ENCODE measurements at places on chromosomes 12 and 14.

GRCh38 chr14:53209370-53209769 lies 56.2 kb upstream of the DDHD1 start:
- no peak for DNase-seq

DNA sequence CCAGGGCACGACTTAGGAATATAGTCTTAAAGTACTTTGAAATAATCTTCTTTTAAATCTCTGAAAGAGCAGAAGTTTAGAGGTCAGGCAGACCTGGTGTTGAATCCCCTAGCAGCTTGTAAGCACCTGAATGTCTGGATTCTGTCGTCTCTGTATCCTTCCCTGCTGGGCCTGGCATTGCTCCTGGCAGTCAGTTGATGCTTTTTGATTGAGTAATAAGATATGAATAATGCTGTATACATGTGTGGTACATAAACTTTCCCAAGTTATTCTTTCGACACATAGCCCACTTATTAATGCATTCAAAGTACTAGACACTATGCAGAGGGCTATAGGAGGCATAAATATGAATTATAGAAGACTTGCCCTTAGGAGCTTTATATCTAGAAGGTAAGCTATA lies 31.4 kb downstream of the EVL start:
- no peak for DNase-seq

DNA sequence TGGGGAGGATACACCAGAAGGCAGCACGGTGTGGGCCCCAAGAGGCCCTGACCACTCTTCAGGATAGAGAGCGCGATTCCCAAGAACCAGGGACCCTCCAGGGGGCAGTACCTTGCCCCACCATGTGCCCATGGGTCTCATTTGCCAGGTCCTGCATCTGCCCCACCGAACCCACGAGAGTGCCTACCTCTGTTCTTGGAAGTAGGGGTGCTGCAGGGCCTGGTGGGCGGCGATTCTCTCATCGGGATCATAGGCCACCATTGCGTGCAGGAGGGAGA lies 72.7 kb downstream of the MOK start:
- no peak for DNase-seq

DNA sequence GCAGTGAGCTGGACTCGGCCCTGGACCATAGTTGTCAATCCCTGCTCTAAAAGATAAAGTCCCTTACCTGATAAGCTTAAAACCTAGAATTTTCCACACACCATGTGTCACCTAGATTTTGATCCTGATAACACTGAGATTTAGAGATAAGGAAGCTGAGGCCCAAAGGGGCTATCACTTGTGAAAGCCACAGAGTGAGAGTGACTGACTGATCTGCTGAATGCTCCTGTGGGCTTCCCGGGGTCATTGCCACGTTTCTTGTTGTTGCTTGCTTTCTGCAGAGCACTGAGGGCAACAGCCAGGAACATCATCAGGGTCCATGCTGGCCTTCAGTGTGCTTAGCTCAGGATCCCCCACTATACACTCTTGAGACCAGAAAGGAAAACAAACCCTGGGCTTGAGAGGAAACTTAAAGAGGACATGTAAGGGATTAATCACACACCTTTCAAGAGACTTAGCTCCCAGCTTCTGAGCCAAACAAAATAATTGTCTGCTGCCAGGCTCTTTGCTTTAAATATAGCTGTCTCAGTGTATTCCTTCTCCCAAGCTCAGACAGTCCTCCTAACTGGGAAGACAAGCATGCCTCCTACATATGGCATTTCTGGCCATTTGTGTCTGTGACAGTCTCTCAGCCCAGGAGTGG lies 82.6 kb upstream of the ARHGAP5 start:
- DNase-seq: no peak

- no peak for DNase-seq
Observed at GRCh38 chr14:49593016-49593415, 5.7 kb upstream of the LRR1 start.

DNA sequence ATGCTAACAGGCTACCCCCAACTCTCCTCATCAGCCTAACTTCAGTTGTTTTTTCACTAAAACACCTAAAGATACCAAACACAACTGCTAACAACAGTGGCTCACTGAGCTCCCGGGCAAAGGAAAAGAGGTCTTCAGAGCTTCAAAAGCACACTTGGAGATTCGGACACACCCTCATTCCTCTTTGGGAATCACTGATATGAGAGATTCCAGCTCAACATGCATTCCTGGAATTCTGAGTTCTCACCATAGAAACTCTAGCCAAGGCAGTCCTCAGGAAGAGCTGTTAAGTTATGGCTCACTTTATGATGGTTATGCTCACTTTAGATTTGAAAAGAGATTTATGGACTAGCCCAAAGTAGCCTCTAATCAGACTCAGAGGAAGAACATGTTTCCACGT lies 40.1 kb downstream of the STXBP6 start:
- no peak for DNase-seq

- no peak for DNase-seq
Observed at GRCh38 chr12:98653866-98654493, 8.9 kb downstream of the APAF1 start.

DNA sequence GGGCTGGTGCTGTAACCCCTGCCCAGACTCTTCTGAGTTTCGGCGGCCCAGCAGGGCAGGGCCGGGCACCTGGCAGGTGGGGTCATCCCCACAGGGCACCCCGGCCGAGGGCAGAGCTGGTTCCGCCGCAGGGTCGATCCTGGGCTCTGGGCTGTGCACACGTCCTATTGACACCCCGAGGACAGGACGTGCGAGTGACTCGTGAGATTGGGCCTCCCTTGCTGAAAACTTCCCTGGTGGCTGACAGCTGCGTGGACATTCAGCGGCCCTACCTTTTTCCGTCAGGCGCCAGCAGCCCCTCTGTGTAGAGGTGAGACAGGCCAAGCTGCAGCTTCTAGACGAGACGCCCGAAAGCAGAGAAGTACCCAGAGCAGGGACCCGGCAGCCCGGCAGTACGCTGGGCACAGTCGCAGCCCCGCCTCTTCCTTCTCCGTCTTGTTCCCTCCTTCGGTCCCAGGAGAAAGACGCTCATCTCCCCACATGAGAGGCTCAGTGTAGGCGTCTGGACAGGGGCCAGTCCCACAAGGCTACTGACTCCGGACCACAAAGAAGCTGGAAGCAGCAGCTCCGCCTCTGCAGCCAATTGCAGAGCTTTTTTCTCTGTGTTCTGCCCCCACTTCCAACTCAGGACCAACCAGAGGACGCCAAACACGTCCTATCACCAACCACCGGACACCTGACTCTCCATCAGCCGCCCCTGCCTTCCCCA lies at the start of gene LRCOL1:
LRCOL1 (minus strand) TSS at position 532 of the 709 bp plus-strand sequence. CDS start 4,331 bp downstream, outside the sequence.
- DNase-seq: no peak

- no peak for DNase-seq
Observed at GRCh38 chr14:56816574-56817391, 6.5 kb upstream of the OTX2 start.

- no peak for DNase-seq
Observed at GRCh38 chr14:22991852-22992251, 9.5 kb upstream of the AJUBA start.

- DNase-seq: no peak
Observed at GRCh38 chr14:94660306-94660946, 48.2 kb downstream of the SERPINA3 start.

GRCh38 chr12:106647793-106648514 lies 65.2 kb downstream of the RFX4 start:
- no peak for DNase-seq

DNA sequence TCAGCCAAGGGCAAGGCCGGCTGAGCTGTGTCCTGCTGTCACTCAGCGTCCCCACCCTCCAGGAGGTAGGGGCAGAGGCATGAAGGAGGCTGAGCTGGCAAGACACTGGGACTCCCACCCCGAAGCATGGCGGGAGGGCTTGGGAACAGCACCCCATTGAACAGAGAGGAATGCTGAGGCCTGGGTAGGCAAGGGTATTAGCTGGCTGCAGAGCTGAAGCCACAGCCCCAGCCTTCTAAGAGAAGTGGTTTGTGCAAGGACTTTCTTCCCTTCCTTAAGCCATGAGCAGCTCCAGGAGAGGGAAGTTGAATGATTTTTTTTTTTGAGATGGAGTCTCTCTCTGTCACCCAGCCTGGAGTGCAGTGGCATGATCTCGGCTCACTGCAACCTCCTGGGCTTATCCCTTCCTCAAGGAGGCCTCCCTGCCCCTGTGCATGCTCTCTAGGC lies 6.6 kb upstream of the CFAP73 start:
- DNase-seq: no peak

DNA sequence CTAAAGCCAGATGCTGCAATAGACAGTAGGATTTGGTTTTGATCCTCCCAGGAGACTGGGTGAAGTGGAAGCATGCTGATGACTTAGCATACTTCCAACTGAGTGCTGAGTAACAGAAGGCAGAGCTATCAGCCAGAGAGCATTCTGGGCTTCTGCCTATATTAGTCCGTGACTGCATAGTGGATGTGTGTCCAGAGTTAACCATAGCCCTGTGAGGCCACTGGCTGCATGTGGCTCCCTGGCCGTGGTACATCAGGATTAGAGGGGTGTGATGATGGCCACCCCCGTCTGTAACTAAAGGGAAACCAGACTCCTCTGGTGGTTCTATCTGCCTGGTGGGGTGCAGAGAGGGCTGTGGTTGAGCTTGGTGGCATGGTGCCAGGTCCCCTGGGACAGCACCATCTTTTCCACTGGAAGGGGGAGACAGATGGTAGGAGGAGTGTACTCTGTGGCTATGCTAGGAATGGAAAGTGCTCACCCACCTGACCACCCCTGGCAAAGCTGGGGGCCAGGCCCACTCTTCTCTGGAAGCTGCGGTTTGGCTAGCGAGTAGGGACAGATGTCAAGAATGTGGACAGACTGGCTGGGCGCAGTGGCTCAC lies 27.4 kb downstream of the ABCD4 start:
- DNase-seq: no peak

DNA sequence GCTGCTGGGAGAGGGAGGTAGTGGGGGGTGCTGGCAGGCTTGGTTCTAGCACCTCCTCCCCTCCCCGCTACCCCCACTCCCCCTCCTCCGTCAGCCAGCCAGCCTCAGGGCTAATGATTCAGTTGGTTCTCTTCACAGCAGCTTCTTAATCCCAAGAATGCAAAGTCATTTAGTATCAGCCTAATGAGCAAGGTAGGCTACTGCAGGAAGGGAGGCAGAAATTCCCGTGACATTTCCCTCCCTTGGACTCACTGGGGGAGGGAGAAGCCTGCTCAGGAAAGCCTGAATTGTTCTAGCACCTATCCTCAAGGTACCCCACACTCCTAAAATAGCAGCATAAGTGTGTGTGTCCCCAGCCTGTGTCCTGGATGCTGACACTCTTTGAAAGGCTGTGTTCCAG lies 29.8 kb downstream of the ITPK1 start:
- no peak for DNase-seq

GRCh38 chr12:79857675-79858074 lies 77.2 kb downstream of the PPP1R12A start:
- no peak for DNase-seq

- DNase-seq: no peak
Observed at GRCh38 chr12:62876938-62877548, 57.9 kb downstream of the PPM1H start.

- DNase-seq: no peak
Observed at GRCh38 chr12:98456041-98456440, 59.3 kb upstream of the TMPO start.

DNA sequence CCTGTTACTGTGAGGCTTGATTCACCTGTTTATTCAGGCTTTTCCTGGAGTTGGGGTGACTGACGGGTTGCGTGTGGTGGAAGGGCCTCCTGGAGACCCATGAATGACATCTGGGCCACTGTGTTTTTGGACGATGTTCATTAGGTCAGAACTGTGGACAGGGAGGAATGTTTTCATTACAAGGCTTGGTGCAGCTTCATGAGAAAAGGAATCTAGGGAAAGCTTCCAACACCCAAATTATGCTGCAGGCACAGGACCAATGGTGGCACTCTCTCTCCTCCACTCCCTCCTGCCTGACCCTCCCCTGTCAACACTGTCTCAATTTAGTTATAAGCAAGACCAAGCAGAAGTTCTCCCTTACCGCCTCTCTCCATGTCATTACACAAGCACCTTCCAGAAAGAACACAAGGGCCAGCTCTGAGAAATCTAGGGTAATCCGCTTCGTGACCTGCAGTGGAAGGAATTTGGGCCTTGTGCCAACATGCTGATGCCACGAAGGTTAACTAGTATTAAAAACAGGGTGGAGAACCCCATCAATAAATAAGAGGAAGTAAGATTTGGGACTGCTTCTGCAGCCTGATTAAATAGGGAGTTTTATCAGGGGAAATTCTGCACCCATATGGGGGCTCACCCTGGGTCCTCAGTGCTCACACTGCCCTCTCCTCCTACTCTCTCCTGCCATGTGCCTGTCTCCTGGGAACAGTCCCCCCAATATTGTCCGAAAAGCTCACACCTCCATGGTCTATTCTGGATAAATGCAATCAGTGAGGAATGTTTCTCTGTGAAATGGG lies 200.3 kb downstream of the KTN1 start:
- no peak for DNase-seq

GRCh38 chr14:23513818-23514643 lies 37.5 kb downstream of the ZFHX2 start:
- peak; percentile 74 for DNase-seq

DNA sequence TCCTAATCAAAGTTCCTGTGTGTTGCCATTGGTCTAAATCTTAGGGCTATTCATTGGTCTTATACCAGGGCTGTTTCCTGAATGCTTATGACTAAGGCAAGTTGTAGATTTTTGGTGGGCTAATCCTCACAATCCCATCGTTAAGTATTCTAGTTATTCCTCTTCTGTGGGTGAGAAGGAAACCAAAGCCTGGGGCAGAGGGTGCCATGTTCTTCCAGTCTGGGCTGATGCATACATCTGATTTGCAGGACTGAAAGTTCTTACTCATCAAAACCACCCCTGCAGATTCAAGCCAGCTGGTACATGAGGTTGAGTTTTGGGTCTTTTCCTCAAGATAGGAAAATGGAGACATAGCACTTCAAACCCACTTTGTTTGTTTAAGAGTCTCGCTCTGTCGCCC lies 25.7 kb downstream of the PPP1CC start:
- no peak for DNase-seq

DNA sequence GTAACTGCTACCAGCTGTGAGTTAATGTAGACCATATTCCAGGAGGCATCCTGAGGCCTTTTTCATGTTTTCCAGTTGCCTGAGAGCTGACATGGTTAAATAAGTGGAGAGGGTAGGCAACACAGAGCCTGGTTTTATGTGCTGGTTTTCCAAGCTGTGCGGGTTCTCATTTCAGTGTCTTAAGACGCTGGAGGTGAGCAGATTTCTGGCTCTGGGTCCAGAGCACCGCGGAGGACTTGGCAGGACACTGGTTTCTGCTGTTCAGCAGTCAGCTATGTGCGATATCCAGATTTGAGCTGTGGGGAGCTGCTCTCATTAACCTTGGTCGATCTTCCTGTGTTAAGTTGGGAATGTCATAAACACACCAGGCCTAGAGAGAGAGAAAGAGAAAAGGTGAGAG lies 680.8 kb downstream of the BCL11B start:
- DNase-seq: no peak

- DNase-seq: no peak
Observed at GRCh38 chr14:91144425-91145145, 30.7 kb downstream of the DGLUCY start.

DNA sequence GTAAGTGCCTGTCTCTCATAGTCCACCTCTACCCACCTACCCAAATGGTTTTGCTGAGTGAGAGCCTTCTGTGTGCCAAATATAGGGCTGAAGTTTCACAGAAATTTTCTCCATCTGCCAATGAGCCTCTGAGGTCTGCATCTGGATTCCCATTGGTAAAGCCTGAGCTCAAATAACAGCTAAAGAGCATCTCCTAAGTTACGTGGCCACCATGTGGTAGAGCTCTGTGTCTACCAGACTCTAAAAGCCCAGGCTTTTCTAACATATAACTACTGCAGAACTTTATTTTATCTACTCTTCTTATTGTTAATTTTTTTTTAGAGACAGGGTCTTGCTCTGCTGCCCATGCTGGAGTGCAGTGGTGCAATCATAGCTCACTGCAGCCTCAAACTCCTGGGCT lies 16.0 kb downstream of the AMDHD1 start:
- DNase-seq: no peak

GRCh38 chr12:47889040-47889439 lies 15.8 kb downstream of the VDR start:
- no peak for DNase-seq

All from hypothalamus (tissue), 51 donors.